Activated CD4-positive, alpha-beta T cell treated with anti-CD3 and anti-CD28 coated beads, Interleukin-2, amount 50 U/mL, for 4 hours (primary cell): ENCODE measurements at places on chromosomes 3 and 15.

DNA sequence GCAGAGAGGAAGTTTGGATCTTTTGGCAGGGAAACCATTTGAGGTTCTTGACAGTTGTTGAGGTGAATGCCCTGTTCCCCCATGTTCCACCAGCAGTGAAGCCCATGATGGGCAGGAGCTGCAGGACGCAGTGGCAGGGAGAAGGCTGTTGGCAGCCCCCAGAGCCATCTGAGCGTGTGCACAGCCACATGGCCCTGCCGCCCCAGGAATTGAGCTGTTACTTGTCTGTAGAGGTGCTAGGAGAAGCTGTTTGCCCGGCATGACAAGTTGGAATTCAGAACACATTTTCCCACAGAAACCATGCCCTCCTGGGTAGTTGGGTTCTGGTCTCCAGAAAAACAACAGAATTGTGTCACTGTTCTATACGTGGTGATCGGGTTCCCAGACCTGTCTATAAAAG lies 218.2 kb upstream of the NR2E3 start:
- DNase-seq: no peak

DNA sequence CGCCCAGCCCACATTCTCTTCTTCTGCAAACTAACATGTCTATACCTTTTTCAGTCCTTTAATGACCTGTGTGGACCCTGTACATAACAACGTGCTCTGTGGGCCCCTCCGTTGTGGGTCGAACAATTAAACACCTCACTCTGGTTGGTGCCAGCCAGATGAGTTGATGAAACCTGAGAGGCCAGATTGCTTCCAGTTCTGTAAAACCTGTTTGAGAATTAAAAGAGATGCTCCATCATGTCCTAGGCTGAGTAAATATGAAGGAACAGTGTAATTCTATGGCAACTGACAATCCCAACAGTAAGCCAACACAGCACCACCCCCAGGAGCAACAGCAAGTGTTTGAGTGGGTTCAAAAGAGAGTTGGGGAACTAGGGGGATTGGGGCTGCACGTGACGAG lies 5.7 kb upstream of the THBS1 start:
- DNase-seq: no peak

DNA sequence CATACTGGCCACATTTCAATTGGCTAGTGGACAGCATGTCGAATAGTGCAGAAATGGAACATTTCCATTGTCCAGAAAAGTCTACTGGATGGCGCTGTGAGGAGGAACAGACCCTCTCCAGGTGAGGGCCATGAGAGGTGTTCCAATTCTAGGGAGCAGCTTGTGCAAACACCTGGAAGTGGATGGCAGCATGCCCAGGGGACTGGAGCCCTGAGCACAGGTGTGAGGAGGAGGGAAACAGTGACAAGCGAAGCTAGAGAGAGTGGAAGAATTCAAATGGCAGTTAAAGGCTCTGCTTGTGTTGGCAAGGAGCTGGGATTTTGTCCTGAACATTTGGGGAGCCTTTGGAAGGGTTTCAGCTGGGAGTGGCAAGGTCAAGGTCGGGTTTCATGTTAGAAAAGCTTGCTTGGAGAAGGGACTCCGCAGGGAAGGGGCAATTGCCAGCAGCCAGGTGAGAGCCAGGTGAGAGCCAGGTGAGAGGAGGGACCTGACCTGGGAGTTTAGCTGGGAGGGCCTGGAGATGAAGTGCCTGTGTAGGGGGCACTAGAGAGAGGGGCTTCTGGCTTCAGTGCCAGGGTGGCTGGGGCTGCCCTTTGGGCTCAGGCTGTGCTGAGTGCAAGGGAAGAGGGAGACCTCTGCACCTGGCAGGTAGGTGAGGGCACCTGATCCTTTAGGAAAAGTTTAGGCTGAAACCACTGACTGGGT lies 93.8 kb downstream of the LINGO1 start:
- DNase-seq: no peak

DNA sequence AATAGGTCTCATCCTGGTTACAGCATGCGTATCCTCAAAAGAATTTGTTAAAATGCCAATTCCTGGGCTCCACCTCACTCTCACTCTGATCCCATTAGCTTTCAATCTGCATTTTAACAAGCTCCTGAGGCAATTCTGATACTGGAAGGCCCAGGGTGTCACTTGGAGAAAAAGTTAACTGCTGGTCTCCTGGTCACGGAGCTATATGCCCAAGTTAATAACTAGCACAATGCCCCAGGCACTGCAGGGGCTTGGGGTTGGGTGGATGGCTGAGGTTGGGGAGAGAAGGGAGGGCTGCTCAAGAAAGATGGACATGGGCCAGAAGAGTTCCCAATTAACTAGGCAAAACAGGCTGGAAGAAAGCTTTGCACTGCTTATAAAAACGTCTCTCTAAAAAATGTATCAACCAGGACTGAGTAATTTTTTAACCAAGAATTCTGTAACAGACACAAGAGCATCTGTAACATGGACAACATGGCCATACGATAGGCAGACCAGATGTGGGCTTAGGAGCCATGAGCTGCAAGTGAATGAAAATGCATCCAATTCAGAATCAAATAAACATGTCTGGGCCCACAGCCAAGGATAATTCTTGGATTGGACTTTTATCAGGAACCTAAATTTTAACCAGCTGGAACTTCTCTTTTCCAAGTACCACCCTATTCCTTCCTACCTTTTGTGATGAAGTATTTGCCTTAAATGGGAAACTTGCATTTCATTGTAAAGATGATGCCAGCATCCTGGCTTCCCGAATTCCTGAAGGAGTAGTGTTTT lies 4.2 kb downstream of the IL17RD start:
- no peak for DNase-seq

DNA sequence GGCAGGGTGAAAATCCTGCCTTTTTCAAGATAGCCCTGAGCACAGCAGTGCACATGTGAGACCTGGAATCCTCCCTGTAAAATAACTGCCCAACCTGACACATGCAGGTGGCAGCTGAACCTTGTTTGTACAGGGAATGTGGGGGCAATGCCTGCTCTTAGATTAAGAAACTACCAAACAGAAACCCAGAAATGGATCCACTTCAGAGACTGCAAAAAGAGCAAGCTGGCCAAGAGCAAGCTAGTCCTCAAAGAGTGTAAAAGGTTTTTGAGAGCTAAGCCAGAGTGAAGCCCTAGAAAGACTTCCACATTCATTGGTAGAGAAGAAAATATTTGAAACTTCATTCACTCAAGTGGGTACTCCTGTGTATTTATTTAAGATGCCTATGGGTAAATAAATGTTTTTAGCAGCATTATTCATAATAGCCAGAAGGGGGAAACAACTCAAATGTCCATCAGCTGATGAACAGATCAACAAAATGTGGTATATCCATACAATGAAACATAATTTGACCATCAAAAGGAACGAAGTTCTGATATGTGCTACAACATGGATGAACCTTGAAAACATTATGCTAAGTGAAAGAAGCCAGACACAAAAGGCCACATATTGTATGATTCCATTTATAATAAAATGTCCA lies 96.0 kb upstream of the TSC22D2 start:
- DNase-seq: no peak

- DNase-seq: no peak
These were observed 44.6 kb downstream of the ARHGAP31 start for GRCh38 chr3:119338754-119339153.

- DNase-seq: no peak
These were observed 112.8 kb upstream of the RPL32 start for GRCh38 chr3:12954180-12954579.

DNA sequence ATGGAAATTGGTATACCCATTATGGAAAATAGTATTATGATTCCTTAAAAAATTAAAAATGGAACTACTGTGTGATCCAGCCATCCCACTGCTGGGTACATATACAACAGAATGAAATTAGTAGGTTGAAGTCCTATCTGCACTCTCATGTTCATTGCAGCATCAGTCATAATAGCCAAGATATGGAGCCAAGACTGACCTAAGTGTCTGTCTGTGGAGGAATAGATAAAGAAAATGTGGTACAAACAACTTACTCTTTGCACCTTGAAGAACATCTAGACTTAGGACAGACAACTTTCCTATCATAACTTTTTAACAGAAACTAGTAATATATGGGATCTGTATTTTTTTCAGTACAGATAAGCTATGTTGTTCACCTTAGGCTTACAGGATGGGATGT lies 30.0 kb upstream of the PPARG start:
- no peak for DNase-seq

DNA sequence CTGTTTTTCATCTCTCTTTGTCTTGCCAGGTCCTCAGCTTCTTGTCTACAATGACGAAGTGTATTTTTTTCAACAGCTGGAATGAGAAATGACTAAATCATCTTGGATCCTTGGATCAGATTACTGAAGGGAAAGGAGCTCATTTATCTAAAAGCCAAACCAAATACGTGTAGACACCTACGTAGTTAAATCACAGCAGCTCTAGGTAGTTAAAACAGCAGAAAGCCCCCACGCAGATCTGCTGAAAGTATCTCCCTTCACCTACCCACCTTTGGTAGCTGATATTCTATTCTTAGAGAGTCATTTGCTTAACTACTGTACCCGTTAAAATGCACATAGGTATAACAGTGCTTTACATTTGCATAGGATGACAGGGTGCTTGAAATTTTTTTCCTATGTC lies 105.5 kb upstream of the WNT5A start:
- no peak for DNase-seq

GRCh38 chr3:67090474-67090873 lies 92.4 kb downstream of the KBTBD8 start:
- DNase-seq: no peak

GRCh38 chr15:39788108-39788507 lies 5.5 kb upstream of the FSIP1 start:
- no peak for DNase-seq

GRCh38 chr3:140427786-140428185 lies 250.1 kb upstream of the TRIM42 start:
- no peak for DNase-seq

DNA sequence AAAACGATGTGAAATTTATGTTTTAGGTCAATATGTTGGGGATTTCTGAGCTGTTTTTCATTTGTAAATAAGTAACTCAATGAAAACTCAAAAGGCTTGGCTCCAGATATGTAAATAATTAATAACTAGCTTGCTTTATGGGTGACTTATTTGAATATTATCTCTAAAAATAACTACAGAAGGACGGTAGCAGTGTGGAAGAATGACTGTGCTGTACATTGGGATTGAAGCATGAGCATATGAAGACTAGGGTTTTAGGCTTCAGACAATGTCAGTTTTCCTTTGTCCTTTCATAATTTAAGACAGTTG lies 343.9 kb downstream of the GRM7 start:
- DNase-seq: no peak

DNA sequence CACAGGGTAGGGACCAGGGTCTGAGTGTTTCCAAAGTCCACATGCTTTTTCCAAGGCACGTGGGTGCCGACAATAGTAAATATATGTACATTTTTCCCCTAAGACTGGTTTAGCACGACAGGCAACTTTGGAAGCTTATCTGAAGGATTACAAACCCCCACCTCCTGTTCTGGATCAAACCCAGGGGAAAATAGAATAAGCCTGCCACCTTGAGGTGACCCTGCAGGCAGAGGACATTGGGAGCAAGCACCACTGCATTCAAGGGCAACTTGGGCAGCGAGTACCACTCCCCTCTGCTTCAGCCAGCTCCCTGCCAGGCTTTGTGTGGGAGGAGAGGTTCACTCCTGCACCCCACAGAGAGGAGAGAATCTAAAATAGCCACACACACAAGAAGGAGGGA lies 44.8 kb downstream of the KBTBD12 start:
- DNase-seq: no peak

GRCh38 chr3:181917027-181917426 lies 205.3 kb downstream of the SOX2 start:
- DNase-seq: no peak

DNA sequence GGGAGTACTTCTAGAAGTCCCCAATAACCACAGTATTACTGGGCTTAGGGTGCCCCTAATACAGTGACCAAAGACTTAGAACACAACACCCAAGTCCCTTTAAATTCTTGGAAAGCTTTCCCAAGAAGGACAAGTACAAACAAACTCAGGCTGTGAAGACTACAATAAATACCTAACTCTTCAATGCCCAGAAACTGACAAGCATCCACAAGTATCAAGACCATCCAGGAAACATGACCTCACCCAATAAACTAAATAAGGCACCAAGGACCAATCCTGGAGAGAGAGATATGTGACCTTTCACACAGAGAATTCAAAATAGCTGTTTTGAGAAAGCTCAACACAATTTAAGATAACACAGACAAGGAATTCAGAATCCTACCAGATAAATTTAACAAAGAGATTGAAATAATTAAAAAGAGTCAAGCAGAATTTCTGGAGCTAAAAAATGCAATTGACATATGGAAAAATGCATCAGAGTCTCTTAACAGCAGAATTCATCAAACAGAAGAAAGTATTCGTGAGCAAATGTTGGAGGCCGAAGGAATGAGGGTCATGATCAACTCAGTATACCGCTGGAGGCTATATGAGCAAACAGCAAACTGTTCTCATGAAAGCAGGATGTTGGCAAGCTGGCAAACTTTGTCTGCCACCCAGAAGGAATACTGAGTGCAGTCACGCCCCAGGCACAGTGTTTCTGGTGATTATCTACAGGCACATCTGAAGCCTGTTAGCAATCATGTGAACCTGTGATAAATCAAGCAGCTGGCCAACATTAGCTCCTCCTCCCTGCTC lies 87.0 kb upstream of the NECTIN3 start:
- no peak for DNase-seq

GRCh38 chr3:161559177-161559998 lies 62.8 kb downstream of the OTOL1 start:
- no peak for DNase-seq

GRCh38 chr3:55467099-55467498 lies 20.0 kb downstream of the WNT5A start:
- DNase-seq: no peak

- DNase-seq: no peak
These were observed at the start of gene CGNL1 for GRCh38 chr15:57375827-57376695. Gene CGNL1, plus strand, starts transcription at chr15:57376505. Its CDS starts 61,495 bp downstream, at chr15:57438000.

DNA sequence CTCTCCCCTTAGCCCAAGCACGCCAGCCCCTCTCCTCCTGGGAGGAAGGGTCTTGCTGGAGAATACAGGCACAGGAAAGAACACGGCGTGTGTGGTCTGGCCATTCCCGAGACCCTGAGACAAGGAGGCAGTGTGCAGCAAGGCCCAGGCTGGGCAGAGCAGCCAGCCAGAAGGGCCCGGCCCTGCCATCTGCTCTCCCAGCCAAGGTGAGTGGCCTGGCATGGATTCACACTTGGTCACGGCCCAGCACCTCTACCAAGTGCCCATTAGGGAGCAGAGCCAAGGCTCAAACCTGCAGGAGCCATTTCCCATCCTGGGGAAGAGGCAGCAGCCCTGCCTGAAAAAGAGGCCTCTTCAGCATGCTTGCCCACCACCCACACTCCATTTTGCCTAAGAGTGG lies 28.6 kb downstream of the MEGF11 start:
- DNase-seq: no peak

- no peak for DNase-seq
These were observed 20.1 kb downstream of the SENP2 start for GRCh38 chr3:185606196-185606595.

DNA sequence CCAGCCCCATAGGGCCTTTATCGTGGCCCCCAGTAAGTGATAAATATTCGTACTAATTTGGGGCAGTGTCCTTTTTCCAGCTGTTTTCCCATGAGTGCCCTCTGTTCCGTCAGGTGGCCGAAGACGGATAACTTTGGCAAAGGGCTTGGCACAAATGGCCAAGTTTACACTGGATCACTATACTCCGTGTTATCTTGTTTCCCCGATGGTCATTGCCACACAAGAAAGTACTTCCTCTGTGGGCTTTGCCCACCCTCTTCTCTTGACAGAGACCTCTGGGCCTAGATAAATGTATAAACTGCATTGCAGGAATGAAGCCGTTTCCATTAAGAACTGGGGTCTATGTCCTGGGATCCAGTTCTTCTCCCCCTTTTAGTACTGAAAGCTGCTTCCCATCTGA lies 39.1 kb downstream of the SMAD3 start:
- DNase-seq: no peak
